NCI-H2171 treated with DMSO at 0.1 percent for 48 hours (cell line): ENCODE measurements at places on chromosomes 16 and 17.

DNA sequence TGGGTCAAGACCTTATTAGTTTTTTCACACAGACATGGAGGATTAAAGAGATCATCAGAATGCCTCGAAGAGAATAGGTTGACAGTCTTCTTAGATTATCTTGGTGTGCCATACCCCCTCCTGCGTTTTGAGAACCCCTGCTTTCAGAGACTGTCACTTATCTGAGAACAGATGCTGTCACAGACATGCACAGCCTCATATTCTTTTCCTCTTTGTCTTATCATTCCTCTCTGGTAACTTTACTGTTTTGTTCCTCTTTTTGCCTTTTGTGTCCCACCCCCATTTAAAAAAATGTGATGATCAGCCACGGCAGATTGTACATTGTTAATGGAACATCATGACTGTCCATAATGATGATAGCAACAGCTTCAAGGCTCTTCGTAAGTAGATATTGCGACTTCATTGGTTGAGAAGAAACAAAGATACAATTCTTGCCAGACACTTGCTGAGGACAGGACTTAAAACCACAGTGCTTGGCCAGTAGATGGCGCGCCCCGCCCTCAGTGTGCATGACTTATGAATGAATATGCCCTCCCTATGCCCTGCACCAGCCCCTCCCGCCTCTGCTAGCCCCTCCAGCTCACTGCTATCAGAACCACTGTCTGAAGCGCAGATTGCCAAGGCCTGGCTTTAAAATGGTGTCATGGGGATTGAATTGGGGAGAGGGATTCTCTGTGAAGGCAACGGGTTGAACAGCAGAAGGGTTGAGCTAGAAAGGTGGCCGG lies 2.6 kb upstream of the PITPNC1 start:
- peak; percentile 83 for DNase-seq

GRCh38 chr17:49333804-49334203 lies 28.2 kb downstream of the ZNF652 start:
- no peak for DNase-seq

GRCh38 chr17:57442914-57443571 lies 186.7 kb downstream of the MSI2 start:
- DNase-seq = peak; percentile 88

DNA sequence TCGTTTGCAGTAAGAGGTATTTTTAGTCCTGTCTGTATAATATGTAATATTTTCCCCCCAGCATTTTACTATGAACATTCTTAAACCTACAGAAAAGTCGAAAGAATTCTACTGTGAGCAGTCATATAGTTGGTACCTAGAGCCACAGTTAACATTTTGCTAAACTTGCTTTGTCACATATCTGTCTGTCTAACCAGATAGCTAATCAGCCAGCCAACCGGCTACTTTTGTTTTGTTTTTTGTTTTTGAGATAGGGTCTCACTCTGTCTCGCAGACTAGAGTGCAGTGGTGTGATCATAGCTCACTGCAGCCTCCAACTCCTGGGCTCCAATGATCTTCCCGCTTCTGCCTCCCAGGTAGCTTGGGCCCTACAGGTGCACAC lies 73.3 kb downstream of the ABCC1 start:
- DNase-seq = no peak

DNA sequence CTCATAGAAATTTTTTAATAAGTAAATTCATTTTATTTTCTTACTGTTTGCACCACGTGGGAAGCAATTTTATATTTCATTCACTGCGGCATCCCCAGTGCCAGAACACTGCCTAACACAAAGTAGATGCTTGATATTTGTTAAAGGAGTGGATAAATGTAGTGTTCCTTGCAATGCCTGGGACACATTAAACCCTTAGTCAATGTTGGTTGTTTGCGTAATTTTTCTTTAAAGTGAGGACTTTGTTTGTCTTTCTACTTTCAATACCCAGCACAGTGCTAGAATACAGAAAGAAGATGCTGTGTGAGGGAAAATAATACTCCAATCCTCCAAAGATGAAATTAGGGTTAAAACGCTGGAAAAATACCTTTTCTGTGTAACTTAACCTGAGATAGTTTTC lies 299.3 kb downstream of the MAP2K6 start:
- DNase-seq = no peak

DNA sequence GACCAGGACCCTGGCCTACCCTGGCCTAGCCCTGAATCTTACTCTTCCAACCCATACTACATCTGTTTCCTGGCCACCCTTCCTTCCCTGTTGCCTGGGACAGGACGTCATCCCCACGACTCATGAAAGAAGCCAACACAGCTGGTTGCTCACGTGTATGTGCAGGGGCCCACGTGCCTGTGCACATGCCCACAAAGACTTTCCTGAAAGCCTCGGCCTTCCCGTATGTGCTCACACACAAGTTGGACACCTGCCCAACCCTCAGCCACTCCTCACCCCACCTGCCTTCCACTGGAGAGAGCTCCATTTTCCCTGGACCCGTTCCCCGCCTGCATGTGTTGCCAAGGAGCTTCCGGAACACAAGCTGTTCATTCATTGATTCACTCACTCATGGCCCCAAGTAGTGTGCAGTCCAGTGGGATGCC lies 7.0 kb downstream of the PLXDC1 start:
- peak; percentile 75 for DNase-seq

GRCh38 chr16:77277141-77277540 lies 77.9 kb downstream of the SYCE1L start:
- no peak for DNase-seq

DNA sequence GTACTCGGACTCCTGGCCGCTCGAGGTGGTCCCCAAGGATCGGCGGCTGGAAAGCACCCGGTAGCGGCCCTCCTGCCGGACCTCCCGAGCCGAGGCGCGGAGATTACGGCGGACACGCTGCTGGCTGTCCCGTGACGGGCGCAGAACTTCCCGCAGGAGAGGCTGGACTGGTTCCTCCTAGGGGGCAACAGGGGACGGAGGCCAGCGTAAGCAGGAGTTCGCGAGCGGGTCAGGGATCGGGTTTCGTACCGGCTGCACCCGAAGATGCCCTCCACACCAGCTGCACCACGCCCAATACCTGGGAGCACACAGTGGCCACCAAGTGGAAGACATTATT lies 341 bp downstream of the SLC7A6OS start:
- no peak for DNase-seq

GRCh38 chr16:86946396-86946795 lies 368.0 kb downstream of the FOXL1 start:
- no peak for DNase-seq

GRCh38 chr16:77143364-77143763 lies 47.6 kb upstream of the MON1B start:
- DNase-seq = no peak

DNA sequence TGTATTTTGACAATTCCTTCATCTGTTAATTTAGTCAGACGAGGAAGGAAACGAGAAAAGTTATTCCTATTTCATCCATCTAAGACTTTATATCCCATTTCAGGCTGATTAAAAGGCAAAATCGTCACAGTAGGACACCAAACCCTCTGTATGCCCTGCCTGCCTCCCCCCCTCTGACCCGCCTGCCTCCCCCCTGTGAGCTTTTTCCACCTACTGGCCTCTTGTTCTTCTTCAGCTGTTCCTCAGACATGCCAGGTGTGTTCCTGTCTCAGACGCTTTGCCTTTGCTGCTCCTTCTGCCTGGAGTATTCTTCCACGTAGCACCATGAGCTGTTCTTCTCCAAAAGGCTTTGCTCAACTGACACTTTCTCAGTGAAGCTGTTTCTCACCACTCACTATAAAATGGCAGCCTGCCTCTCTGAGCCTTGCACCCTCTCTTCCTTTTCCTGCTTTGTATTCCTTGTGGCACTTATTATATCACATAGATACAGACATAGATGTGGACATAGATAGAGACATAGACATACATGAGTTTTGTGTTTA lies 723.4 kb downstream of the MAF start:
- no peak for DNase-seq

DNA sequence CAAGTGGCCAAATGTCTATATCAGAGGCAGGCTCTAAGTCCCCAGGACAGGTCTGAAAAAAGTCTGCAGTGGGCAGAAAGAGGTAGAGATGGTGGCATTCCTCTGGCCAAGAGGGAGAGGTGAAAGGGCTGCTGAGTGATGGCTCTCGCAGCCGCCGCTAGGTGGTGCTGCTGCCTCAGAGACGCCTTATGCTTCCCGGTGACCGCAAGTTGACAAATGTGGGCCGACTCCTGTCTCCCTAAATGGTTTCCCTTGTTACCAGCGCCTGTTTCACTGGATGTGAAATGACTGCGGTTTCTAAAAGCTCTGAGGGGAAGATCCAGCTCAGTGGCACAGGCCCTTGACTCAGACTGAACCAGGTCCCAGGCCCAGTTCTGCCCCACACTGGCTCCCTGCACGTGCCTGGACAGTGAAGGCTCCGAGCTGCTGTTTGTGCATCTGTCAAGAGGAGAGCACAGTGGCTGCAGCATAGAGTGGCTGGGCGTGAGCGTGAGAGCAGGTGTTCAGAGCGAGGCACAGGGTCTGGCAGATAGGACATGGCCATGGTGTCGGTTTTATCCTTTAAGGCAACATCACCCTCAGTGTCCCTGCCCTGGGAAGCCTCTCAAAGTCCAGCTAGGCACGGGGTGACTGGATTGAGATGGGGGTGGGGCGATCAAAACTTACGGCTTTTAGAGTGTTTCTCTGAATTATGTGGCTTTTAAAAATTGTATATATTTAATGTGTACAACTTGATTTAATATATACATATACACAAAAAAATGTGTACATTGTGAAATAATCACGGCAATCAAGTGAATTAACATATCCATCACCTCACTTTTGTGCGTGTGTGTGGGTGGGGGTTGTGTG lies 19.9 kb downstream of the CLEC16A start:
- DNase-seq = peak; percentile 86

DNA sequence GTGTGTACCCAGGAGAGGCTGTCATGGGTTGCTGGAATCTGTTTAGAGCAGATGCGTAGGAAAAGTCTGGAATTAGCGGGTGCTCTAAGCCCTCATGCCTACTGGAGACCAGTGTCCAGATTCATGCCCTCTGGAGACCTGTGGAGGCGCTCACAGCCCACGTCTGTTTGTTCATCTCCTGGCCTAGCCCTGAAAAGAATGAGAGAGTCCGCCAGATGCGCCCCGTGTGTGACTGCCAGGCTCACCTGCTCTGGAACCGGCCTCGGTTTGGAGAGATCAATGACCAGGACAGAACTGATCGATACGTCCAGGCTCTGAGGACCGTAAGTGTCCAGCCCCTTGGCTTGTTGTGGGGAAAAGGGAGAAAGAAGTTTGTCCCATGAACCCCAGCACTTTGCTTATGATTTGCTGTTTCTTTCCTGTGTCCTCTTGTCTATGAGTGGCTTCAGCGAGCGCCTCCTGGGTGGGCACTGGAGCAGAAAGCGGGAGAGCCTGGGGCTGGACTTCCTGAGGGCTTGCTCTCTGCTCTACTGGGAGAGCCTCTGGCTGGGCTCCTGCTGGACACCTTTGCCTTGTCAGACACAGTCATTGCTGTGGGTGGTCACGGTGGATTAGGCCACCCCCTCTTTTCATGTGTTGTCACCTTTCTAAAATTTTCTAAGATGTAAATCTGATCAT lies 35.3 kb downstream of the PRMT7 start:
- DNase-seq = no peak

DNA sequence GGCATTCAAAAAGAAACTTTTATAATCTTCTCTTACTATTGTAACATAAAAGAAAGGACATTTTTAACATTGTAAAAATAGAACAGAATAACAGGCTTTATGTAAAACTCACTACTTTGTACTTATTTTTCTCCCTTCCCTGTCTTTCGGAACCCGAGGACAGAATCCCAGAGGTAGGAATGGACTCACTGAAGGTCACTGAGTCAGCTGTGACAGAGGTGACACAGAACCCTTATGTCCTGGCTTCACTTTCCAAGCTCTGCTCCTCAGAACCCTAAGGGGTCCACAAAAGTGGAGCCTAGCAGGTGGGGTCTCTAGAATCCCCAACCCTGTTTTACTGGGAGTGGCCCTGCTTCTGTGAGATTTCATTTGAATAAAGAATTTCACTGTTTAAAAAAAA lies 3.7 kb downstream of the KCTD13 start:
- no peak for DNase-seq

- DNase-seq = peak; percentile 61
These were observed 106.2 kb downstream of the XYLT1 start for GRCh38 chr16:17364319-17365210.

- DNase-seq = no peak
These were observed 24.8 kb upstream of the PIK3R6 start for GRCh38 chr17:8892338-8892690.

DNA sequence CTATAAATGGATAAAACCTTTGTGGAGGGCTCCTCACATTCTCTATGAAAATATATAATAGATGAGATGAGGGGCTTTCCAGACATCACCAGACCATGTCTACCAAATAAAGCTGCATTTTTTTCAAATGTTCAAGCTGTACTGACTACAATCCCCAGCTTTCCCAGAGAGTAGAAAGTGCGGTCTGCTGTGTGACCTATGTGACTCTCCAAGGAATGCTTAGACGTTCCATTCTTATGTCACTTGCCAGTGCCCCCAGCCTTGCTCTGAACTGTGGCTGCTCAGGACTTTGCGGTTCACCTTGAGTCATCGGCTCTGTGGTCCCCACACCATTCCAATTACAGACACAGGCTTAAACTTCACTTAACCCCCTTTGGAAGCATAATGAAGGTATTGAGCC lies 47.8 kb upstream of the SCNN1B start:
- DNase-seq = no peak

DNA sequence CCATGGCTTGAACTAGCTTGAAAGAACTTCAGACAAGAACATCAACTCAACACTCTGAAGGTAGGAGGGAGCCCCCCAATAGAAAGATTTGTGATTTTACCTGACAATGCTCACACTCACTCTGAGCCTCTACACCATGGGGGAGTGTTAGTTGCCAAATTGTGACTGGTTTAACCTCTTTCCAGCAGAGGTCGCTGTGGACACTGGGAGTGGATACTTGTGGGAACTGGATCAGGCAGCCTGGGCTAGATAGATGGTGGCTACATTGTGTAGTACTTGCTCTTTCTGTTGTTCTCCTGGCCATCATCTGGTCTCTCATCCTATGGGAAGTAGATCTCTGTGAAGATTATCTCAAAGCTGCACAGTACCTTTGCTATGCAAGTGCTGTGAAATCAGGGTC lies 2.9 kb downstream of the SMPD3 start:
- peak; percentile 61 for DNase-seq
